ENCODE measurements at places on chromosomes 5 and 9. TPM values are rescaled to one million over a fixed set of nuclear protein-coding genes. Genes with fewer than 3 reads are reported as not detected.

DNA sequence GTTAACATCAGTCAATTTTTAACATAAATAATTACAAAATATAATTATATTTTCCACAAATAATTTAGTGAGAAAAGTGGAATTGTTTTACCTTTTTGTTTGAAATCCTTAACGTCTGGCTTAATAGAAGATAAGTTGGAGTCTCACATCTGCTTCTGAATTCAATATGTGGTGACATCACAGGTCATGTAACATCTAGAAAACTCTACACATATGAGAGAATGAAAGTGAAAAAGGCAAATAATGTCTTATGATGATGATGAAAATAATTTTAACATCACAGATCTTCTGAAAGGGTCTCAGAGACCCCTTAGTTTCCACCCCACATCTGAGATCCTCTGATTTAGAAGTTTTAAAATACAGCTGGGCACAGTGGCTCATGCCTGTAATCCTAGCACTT, 81.5 kb downstream of the PRKACG start:
- DNase-seq: no peak

GRCh38 chr5:129094924-129095899, 663 bp downstream of the ISOC1 start:
- peak; percentile 16 for DNase-seq

GRCh38 chr5:178296066-178296465, 63.5 kb upstream of the PHYKPL start:
- DNase-seq: no peak

- DNase-seq: no peak
Measured at GRCh38 chr5:118883362-118883761, 105.0 kb downstream of the DTWD2 start.

DNA sequence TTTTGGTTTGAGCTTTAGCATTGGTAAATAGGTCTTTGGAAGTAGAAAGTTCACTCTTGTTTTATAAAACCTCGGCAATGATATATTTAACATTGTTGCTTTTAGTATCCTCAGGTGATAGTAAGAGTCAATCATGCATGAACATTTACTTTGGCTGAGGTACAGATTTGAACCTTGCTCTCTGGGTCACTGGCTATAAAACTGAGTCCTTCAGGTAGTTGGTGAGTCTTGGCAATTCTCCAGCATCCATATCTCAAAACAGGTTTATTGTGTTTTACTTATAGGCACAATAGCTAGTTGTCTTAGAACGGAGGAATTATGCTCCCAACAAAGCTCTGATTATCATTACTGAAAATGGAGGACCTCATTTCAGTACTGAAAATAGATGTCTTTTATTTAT, 75.1 kb downstream of the MAT2B start:
- DNase-seq: no peak

GRCh38 chr9:110844121-110844520, 175.5 kb downstream of the MUSK start:
- DNase-seq: no peak

DNA sequence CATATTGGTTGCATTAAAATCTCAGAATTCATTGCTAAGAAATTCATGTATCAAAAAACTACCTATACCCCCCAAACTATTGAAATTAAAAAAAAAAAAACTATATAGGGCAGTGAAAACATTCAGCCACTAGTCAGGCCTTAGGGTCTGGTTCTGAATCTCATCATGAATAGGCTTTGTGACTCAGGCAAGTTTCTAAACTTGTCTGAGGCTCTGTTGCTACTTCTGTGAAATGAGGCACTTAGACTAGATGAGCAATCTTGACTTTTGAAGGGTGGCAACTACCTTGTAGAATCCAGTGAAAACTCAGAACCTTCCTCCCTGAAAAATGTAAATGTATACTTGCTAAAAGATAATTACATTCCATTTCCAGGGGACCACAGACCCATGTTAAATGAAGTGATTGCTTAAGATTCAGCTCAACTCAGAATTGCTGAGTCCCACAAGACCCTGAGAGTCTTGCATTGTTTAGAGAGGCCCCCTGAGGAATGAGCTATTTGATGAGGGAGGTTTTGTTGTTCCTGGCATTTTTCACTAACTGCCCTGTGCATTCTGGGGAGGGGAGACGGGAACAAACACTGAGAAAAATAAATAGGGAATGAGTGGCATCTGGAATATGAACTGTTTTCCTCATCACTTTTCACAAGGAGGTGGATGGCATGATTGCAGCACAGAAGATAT, 29.5 kb downstream of the RAI14 start:
- no peak for DNase-seq

DNA sequence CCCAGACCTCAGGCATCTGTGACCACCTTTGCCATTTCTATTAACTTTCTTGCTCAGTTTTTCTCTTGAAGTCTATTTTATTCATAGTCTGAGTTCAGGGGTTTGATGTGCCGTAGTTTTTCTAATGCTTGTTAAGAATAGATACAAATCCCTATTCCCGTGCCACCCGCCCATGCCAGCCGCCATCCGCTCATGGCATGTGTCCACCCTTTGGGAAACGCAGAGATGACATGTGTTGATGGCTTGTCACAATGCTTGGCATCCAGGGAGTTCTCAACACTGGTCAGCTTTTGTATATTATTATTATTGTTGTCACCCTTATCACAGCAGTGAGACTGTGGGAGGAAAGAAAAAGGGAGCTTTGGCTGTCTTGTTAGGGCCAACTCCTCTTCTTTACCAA, 17.3 kb upstream of the ANGPTL2 start:
- DNase-seq: no peak

DNA sequence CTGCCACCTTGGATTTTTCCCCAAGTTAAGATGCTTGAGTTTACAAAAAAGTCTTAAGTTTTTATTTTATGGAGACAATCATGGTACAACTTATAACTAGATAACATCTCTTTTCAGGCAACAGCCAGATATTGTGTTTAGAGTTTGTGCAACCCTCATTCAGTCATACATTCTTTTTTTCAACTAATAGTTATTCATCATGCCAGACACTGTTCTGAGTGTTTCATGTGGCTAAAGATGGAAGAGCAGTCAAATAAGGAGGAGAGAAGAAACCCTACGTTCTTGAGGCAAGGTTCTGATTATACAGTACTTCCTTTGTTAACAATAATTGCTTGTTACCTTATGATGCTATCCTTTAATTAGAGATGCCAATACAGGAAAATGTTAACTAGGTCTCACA, 42.1 kb upstream of the ZNF462 start:
- no peak for DNase-seq

- DNase-seq: no peak
Measured at GRCh38 chr5:150397146-150397781, 15.4 kb downstream of the CD74 start.

GRCh38 chr5:6615034-6615815, 17.6 kb downstream of the NSUN2 start:
- no peak for DNase-seq

DNA sequence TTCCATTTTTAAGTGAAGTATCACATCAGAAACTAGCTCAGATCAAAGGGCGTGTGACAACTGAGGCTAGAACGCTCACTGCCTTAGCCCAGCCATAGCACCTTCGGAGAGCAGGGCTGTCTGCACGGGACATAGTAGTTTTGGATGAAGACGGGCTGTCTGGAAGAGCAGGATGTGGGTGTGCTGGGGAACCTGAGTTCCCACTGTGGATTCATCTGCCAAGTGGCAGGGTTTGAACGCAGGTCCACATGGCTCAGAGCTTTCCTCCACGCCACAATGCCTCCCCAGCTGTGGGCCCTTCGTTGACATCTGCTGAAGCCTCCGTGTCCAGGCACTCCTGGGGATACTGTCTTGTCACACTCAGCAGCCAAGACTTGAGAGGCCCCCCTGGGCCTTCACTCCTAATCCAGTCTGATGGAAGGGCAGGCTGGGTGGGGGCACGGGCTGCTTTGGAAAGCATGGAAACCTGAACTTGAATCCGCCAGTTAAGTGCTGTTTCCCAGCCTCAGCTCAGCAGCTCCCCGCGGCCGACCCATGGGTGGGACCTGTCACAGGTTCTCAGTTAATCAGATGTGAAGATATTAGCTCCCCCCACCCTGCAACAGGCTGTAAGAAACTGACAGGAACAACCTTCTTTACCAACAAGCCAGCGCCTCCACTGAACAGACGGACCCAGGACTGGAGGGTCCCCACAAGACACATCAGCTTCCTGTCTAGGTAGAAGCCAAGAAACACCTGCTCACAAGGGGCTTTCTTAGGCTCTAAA, 228.1 kb downstream of the FANCC start:
- peak; percentile 49 for DNase-seq

GRCh38 chr9:70613024-70613768, 198.7 kb upstream of the KLF9 start:
- no peak for DNase-seq

DNA sequence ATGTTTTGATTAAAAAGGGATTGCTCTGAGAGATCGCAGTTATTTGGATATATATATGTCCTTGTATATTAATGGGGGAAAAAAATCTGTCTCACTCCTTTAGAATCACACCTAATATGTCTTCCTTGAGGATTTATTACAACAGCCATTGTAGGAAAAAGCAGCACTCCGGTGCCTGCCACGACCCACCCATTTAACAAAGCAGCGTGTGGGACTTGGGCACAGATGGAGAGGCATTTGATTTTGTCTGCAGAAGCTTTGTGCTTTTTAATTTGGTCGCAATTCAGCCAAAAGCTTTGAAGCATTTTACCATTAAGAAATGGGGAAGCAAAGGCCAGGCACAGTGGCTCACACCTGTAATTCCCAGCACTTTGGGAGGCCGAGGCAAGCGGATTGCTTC, 159.2 kb downstream of the SMARCA2 start:
- no peak for DNase-seq

DNA sequence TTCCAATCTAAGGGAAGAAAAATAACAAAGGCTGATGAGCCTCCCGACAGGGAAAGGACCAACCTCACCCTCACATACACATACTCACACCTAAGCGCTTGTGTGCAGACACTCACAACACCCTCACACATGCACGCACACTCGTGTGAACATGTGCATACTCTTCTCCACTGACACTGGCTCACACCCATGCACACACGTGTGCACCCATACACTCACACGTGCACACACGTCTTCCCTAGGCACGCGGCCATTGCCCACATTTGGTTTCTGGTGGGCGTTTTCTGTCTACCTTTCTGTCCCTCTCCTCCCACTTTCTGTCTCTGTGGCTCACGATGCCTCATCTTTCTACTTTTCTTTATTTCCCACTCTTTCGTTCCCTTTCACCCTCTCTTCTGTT, 169.7 kb upstream of the MVB12B start:
- no peak for DNase-seq

- DNase-seq: no peak
Measured at GRCh38 chr9:112002847-112003457, 106.3 kb downstream of the UGCG start.

GRCh38 chr9:89476546-89476945, 21.4 kb downstream of the SEMA4D start:
- DNase-seq: no peak

DNA sequence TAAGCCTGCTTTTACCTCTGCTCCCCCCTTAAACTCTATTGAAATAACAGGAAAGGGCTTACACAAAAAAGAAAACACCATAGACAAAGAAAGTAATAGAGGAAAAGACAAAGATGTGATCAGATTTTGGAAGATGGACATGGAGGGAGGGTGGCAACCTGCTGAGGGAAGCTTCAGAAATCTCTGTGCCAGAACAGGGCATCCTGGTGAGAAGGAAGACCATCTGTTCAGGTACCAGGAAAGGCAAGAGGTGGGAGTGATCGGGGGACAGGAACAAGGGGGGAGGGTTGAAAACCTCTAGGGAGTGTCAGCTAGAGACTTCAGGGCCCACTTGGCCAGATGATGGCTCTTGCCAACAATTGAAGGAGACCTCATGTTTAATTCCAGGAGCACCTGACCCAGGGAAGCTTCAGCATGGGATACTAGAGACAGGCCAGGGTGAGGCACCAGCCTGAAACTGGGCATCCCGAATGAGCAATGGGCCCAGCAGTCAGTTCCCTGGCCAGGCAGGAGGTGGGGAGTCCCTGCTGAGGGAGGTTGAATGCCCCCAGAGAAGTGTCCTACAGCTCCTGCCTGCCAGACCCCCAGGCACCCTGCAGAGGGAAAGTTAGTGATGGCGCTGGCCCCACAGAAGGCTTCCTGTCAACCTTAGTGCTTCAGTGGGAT, 8.2 kb downstream of the SQSTM1 start:
- DNase-seq: no peak

DNA sequence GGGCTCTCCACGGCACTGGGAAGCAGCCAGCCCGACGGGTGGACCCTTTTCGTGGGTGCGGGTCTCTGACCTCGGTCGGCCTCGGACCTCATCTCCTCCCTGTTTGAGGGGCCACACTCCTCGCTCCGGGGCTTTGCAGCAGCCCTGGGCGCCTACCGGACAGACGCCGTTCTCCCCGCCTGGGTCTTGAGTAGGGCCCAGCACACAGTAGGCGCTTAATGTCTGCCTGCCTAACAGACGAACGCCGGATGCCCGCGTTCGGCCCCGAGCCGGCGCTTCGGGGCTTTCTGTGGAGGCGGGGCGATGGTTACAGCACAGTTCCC, 842 bp upstream of the GTF3C5 start:
- no peak for DNase-seq

- no peak for DNase-seq
Measured at GRCh38 chr5:148163345-148163744, 5.0 kb upstream of the SPINK14 start.

The FCN2 gene
- total RNA-seq: not detected

The PTCD2 gene
- total RNA-seq: 17.3 TPM

The MARVELD2 gene
- not detected for total RNA-seq

The PIGO gene
- total RNA-seq: 16.6 TPM

The ACOT12 gene
- not detected for total RNA-seq

The AK1 gene
- total RNA-seq: 151 TPM

The SLC1A1 gene
- total RNA-seq: 1.7 TPM

The DAB2IP gene
- 19.1 TPM for total RNA-seq

The FRMPD1 gene
- total RNA-seq: 0.19 TPM

The FAM221B gene
- total RNA-seq: not detected

The FOXE1 gene
- not detected for total RNA-seq

The ZBED3 gene
- total RNA-seq: 0.89 TPM

The ZNF618 gene
- 3.4 TPM for total RNA-seq

The LRSAM1 gene
- total RNA-seq: 9.6 TPM

The CCDC180 gene
- 1.2 TPM for total RNA-seq
